ENCODE measurements at places on chromosomes 3 and 15. TPM values are rescaled to one million over a fixed set of nuclear protein-coding genes. Genes with fewer than 3 reads are reported as not detected.

The SERINC4 gene
- not detected for total RNA-seq

The MINDY4B gene
- total RNA-seq = not detected

The CELF6 gene
- total RNA-seq = 0.26 TPM

The ANKUB1 gene
- not detected for total RNA-seq

The MLF1 gene
- 8.2 TPM for total RNA-seq

The LYZL4 gene
- total RNA-seq = not detected

The DUOXA2 gene
- not detected for total RNA-seq

The RFTN1 gene
- 59.6 TPM for total RNA-seq

Data from bronchial smooth muscle cell (primary cell).